ENCODE measurements at places on chromosomes 2 and 18.
A peak's percentile ranks its signal among the peaks of the same experiment; 100 is the strongest.

DNA sequence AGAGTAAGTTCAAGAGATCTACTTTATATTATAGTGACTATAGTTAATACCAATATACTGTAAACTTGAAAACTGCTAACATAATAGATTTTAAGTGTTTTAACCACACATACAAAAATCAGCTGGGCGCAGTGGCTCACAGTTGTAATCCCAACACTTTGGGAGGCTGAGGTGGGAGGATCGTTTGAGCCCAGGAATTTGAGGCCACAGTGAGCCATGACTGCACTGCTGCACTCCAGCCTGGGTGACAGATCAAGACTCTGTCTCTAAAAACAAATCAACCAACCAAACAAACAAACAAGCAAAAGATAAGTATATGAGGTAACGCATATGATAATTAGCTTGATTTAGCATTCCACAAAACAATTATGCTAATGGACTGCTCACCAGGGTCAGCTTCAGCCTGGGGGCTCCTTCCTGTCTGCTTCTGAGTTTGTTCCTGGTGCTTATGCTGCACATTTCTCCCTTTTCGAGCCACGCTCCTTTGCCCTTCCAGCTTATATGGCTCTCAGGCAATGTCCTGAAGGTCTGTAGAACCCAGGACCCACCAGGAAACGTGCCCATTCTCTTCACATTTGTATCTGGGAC, 357.6 kb downstream of the EN1 start:
- DNase-seq = no peak

DNA sequence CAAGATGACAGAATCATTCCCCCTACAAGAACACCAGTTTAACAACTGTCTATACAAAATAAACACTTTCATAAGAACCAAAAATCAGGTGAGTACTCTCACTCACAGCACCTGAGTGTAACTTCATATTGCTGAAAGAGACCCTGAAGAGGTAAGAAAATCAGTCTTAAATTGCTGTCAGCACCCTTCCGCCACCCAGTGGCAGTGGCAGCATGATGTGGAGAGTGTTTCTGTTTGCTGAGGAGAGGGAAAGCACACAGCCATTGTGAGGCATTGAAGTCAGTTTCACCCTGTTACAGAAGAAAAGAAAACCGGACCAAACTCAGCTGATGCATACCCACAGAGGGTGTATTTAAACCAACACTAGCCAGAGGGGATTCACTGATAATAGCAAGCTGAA, 1240.8 kb upstream of the CRIM1 start:
- peak; percentile 2 for DNase-seq

GRCh38 chr2:76667821-76668271, 854.3 kb downstream of the LRRTM4 start:
- DNase-seq = no peak

GRCh38 chr18:50610349-50610748, 50.5 kb downstream of the MAPK4 start:
- DNase-seq = no peak

- DNase-seq = no peak
Observed at GRCh38 chr2:105751272-105751671, 6.6 kb downstream of the NCK2 start.

DNA sequence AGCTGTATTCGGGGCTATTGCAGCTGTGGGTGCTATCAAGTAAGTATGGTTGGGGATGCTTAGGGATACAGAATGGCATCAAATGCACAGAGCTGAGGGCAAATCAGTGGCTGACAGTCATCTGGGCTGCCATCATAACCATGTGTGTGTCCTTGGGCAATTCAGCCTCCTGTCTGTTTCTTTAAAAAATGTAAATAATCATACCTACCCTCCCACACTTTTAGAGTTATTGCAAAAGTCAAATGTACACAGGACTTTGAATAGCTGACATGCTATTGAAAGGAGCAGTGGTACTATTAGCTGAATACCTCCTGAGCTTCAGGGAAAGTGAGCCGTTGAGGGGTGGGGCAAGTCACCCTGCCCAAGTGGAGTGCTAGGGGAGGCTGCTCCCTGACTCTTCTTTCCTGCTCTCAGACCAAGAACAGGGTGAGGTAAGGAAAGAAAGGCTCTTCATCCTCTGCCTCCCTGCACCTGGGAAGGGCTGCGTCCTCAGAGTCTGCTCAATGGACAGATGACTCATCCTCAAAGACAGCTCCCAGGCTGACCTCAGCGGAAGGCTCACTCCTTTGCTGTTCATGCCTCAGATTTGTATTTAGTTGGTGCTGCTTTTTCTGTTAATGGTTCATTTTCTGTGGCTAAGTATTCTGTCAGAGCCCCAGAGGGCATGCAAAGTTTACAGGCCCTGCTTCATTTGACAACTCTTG, 54.9 kb upstream of the BZW1 start:
- no peak for DNase-seq

DNA sequence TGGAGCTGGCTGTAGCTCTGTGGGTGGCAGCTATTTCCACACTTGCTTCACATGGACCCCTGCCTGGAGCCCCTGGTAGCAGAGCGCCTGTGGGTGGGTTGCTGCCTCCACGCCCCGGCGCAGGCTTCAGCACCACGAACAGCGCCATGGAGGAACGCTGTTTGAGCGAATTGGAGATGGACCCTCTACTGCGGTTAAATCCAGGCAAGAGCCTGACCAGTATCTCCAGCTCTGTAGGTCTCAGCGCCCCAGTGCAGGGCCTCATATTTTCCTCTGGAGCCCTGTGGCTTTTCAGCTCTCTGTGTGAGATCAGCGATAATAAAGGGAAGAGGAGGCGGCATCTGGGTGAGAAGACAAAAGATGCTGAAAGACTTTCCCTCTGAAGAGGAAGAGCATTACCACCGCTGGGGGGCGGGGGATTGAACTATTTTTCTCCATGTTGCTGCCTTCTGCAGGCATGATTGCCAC, 12.0 kb downstream of the ONECUT2 start:
- no peak for DNase-seq

DNA sequence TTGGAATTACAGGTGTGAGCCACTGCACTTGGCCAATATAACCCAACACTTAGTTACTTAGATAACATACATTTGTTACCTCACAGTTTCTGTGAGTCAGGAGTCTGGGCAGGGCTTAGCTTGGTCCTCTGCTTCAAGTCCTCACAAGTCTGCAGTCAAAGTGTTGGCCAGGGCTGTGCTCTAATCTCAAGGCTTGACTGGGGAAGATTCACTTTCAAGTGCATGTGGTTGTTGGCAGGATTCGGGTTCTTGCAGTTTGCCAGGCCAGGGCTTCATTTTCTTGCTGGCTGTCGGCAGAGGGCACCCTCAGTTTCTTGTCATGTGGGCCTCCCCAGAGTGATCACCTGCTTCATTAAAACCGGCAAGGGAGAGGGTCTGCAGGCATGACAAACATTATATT, 103.7 kb downstream of the SLC4A3 start:
- DNase-seq = no peak
